ENCODE measurements at places on chromosomes 1 and 21.

GRCh38 chr1:37795340-37796125 is 1.9 kb downstream of the MANEAL start:
- no peak for DNase-seq

DNA sequence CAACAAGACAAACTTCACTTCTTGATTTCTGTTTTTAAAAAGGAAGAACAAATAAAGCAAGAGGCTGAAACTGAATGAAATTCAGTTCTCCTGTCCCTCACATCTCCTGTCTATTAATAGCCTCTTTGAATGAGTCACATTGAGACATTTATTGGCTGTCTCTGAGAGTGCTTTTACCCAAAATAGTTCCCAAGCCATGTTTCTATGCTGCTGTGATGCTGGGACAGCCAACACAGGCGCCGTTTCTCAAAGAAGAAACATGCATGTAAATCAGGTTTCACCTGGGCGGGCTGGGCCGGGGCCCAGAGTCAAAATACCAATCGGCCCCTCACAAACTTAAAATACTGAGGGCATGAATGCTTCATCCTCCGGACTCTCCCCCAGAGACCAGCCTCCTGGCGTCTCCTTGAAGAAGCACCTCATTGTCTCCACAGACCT is 105.2 kb downstream of the EDEM3 start:
- peak; percentile 57 for DNase-seq

- DNase-seq: no peak
These were observed 722 bp upstream of the PODN start for GRCh38 chr1:53061123-53061858.

GRCh38 chr1:9389968-9390367 is 97.3 kb downstream of the SPSB1 start:
- no peak for DNase-seq

- no peak for DNase-seq
These were observed 40.8 kb upstream of the TMPRSS2 start for GRCh38 chr21:41548781-41549180.

- DNase-seq: no peak
These were observed 44.4 kb upstream of the SRP9 start for GRCh38 chr1:225733254-225733653.

DNA sequence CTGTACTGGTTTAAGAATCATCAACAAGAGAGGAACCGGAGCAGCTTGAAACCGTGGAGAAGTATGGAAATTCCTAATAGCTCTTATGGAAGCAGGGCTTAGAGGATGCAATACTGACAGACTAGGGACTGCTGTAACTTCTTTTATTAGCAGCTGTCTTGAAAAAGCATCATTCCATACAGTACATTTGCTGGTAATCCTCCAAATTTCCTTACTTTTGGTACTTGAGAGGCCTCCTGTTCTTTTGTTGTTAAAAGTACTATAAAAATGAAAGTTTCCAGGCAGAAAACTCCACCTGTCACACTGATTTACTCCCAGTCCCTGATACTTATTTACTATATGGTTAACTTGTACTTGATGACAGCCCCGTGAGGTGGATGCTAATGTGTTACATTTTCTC is 7.7 kb downstream of the OMA1 start:
- no peak for DNase-seq

- DNase-seq: no peak
These were observed 62.4 kb downstream of the CD247 start for GRCh38 chr1:167455786-167456446.

- peak; percentile 33 for DNase-seq
These were observed 259.8 kb downstream of the LMO4 start for GRCh38 chr1:87588495-87588894.

- no peak for DNase-seq
These were observed 112.2 kb downstream of the NR5A2 start for GRCh38 chr1:200139661-200140250.

GRCh38 chr1:23403038-23403336 is 21.6 kb downstream of the TCEA3 start:
- DNase-seq: no peak

DNA sequence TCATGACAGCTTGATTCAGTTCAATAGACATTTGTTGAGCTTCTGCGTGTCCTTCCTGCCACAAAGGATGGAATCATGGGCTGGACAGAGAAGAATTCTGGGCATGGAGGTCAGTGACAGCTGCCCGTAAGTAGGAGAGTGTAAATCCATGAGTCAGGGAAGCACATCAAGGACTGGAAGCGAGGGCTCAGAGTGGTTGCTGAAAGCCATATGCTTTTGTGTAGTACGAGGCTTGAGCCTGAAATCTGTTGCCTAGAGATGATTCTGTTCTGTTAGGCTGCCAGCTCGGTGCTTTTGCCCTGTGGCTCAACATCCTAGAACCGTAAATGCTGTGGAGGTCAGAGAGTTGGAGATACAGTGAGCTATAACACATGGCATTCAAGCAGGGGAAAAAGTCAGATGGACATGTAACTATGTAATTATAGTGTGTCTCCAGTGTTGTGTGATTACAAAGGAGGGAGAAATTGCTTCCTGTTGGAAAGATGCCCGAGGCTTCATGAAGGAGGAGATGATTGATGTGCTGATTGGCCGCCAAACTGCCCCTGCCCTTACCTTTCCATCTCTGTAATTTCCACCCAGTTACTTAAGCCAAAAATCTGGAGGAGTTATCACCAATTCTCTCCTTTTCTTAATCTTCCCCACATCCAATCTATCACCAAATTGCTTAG is 92.8 kb upstream of the CACNA1E start:
- no peak for DNase-seq

Measured in GM12878 (cell line).